Fibroblast of mammary gland (primary cell): ENCODE measurements at places on chromosomes 6 and 20.

- no peak for DNase-seq
Observed at GRCh38 chr6:146911635-146912215, 292.5 kb upstream of the STXBP5 start.

- DNase-seq = no peak
Observed at GRCh38 chr6:51702851-51703250, 384.6 kb downstream of the PKHD1 start.

GRCh38 chr6:89045011-89045387 lies 35.6 kb upstream of the PNRC1 start:
- DNase-seq = no peak

DNA sequence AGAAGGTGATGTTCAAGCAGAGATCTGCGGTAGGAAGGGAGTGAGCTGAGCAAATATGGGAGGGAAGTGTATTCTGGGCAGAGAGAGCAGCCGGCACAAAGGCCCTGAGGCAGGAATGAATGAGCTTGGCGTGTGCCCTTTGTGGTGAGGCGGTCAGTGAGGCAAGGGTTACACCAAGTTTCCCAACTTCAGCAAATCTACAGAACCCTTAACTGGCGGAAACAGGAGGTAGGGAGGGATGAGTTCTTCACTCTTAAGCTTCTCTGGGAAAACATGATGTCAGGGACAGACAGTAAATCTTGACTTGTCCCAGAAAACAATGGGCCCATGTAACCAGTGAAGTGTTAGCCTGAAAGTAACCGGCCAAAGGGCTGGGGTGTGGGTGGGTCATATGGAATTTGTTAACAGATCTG lies 97.1 kb upstream of the PTPN1 start:
- DNase-seq = peak; percentile 96

DNA sequence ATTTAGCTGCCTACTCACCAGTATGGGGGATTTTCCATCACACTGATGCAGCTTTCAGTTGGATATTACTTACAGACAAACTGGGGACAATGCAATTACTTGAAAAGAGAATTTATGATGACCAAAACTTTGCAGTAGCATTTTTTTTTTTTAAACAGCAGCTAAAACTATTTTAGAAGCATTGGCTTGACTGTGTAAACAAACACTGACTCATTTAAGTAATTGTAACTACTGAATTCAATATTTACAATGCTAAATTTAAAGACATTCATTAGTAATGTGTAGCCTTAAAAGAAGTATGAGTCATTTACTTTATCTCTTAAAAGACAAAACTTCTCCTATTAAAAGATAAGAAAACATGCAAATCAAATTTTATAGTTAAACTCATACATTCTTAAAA lies 295.9 kb upstream of the FERMT1 start:
- DNase-seq = no peak

- no peak for DNase-seq
Observed at GRCh38 chr20:61357119-61357518, 105.1 kb downstream of the CDH4 start.

DNA sequence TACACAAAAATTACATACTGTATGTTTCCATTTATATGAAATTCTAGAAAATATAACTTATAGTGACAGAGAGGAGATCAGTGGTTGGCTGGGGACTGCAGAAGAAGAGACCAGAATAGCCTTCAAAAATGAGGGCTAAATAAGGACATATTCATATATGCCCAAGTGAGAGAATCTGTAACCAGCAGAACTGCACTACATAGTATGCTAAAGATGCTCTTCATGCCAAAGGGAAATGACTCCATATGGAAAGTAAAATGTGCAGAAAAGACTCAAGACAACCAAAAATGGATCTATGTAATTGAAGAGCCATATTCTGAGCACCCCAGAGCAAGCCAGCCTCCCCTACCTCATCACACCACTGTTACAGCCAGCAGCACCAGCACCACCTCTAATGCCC lies 29.0 kb downstream of the ELOVL2 start:
- no peak for DNase-seq

DNA sequence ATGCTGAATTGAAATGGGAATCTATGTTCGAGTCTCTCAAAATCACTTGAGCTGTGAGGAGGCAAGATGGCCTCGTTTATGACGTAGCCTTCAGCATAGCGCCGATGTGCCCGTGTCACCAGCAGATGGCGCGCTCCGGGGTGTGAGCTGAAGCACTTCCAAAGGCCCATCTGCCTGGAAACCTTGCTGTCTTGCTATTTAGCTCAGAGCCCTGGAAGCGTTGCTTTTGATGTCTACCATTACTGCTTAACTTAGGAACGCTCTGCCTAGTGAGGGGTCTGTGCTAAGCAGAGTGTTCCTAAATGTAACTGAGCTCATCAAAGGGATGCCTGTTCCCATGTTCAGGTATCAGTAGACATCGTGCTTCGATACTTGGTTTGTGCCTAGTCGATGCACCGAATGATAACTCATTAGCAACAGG lies 67.7 kb downstream of the SYCP2L start:
- DNase-seq = peak; percentile 73

DNA sequence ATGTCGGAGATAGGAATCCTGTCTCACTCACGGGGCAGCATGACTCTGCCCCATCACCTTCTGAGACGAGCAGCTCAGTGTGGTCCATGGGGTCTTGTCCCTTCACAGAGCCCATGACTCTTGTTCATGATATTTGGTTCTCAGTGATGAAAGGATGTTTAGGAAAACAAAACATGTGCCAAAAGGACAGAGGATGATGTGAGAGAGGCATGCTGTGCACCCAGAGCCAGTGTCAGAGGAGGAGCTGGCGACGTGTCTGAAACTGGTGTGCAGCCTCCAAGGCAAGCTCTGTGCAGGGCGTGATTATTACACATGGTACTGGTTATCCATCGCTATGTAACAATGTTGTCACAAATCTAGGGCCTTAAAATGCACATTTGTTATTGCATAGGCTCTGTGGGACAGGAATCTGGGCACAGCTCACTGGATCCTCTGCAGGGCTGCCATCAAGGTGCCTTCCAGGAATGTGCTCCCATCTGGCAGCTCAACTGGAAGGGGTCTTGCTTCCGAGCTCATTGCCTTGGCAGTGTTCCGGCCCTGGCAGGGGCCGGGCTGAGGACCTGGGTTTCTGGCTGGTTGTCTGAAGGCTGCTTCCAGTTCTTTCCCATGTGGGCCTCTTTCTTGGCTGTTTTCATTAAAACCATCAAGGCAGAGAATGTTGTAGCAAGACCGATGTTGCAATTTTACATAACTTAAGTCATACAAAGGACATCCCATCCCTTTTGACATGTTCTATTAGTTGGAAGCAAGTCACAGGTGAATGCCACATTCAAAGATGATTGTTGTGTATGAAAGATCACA lies 175.4 kb downstream of the ERMARD start:
- DNase-seq = no peak
